ENCODE measurements at places on chromosomes 5 and 9.
A peak's percentile ranks its signal among the peaks of the same experiment; 100 is the strongest.

DNA sequence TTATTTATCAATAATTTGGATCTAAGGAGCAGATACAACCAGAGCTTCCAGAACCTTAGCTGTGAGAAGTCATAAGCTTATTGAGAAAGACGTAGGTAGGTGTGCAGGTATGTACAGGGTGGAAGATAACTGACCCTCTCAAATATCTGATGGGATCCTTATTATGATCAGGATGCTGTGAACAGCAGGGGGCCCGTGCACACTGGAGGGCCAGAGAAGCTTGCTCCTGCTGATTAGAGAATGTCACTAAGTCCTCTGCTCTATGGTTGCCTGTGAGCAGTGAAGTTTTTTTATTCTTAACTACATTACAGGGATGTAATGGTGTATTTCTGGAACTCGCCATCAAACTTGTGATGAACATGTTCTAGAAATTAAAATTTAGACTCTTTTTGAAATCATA lies 108.9 kb upstream of the POU5F2 start:
- no peak for DNase-seq

GRCh38 chr5:113776832-113777525 lies 263.5 kb downstream of the YTHDC2 start:
- no peak for DNase-seq

- no peak for DNase-seq
These were observed 11.8 kb upstream of the HMGCR start for GRCh38 chr5:75325242-75325641.

GRCh38 chr9:86764671-86765343 lies 182.5 kb downstream of the GAS1 start:
- DNase-seq: peak; percentile 69

DNA sequence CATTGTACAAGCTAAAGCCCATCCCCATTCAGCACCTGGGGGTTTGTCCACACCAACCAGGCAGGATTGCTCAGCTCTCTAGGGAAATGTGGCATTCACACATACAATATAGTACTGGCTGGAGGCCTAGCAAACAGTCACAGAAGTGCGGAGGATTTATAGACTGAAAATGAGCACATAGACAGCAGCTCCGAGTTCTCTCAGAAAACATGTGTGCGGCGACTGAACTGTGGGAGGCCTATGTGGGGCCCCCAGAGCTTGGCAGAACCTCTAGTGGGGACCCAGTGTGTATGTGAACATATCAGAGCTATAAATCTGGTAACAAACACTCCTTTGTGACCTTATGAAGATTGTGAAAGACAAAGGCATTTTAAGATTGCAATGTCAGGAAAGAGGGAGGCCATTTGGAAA lies 431.1 kb downstream of the DTWD2 start:
- no peak for DNase-seq

All from AG08395 (cell line).